ENCODE measurements at places on chromosomes 6 and 20.

DNA sequence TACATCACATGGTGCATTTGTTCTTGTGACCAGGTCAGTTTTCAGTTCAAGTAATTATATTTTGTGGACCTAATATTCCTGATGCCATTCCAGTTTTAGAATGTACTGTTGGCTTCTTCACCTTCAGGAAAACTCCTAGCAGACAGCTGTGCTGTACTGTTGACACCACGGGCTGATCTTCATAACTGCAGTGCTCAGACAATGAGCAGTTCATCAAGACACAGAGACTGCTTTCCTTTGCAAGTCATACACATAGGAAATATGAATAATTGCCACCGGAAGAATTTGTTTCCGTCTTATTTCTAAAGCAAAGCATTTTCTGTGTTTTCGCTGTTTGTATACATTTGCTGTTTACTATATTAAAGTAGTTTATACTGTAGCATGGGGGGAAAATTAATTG, 89.8 kb downstream of the C6orf118 start:
- no peak for DNase-seq

DNA sequence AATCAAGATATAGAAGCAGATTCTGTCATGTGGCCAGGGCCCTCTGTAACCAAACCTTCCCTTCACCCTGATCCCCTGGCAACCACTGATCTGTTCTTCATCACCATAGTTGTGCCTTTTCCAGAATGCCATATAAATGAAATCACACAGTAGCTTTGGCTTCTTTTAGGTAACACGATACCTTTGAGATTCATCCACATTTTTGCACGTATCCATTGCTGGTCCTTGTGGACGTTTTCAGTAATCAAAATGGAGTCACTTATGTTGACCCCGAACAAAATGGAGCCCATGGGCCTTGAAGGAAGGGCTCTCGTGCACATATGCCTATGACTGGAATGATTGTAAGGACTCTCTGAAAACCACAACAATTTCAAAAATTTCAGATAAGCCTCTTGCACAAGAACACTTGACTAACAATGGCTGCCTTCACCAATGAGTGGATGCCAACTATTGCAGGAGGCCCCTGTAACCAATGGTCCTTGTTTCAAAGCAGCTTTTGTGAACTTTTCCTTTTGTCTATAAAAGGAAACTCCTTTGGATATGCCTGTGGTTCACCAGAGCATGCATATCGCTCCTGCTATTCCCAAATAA, 84.3 kb upstream of the RALY start:
- no peak for DNase-seq

DNA sequence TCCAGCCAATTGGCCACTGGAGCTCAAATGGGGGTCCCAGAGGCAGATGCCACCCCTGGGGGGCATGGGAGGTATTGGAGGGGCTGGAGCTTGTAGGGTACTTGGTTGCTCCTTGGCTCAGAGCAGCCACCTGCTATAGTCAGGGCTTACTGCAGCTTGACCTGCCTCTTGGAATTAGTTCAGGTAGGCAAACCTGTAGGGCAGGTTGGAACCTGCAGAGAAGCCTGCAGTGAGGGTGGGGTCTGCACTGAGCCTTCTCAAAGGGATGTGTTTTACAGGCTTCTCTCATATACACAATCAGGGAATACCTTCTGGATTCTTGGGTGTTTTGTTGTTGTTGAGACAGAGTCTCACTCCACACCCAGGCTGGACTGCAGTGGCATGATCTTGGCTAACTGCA, 94.2 kb upstream of the MYL9 start:
- no peak for DNase-seq

DNA sequence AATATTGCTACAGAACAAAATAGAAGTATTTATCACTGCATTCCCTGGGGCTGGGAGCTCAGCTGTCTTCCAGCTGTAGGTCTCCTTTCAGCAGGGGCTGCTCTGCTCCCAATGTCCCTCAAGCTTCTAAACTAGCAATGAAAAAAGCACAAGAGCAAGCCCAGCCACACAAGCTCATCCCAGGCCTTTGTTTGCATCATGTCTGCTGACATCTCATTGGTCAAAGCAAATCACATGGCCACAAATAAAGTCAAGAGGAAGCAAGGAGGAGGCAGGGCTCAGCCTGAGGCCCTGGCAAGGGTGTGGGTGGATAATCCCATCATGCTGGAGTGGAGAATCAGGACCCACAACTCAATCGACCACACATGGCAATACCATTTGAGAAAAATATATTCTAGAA, 2.2 kb upstream of the BFSP1 start:
- DNase-seq: no peak

DNA sequence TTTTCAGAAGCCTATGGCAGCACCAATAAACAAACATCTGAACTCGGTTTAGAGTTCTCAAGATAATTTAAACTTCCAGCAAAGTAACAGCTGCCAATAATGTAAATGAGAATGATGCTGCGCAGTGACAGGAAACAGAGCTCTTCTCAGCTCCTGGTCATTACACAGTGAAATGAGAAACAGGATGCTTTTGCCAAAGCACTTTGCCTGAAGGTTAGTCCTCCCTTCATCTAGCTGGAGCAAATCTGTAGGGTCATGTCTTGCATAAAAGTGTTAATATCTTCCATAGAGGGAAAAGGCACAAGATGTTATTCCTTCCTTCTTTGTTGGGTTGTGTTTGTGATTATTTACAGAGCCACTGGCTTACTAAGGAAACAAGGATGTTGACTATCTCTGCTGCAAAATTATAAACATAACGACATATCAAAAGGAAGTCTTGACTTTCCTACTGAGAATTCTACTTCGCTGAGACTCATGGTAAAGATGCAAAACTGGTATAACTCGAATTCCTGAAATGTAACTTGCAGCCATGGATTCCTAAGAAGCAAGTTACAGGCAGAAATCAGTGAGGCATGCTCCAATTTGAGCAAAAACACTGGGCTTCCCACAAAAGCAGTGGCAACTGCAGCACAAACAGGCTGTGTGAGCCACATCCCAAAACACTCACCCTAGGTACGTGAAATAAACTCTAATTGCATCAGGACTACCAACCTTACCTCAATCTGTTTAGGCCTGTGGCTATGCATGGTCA, 102.5 kb upstream of the BEND6 start:
- no peak for DNase-seq

DNA sequence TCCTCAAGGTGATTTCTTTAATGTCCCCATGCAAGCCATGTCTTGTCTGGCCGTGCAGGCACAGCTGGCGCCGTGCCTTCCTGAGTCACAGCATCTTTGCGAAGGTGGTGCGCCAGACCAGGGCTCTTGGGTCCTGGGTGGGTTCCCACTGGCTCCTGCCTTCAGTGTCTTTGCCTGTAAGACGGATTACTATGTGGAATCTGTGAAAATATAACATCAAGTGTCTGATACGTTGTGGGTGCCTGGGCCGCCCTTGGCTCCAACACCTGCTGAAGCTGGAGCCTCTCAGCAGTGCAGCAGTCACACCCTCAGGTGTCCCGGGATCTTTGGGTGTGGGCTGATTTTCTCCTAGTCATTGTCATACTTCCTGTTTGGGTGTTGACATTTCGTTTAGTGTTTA, 3.2 kb downstream of the OSBPL2 start:
- DNase-seq: no peak

- no peak for DNase-seq
These were observed 230.3 kb downstream of the TFAP2A start for GRCh38 chr6:10184371-10185227.

DNA sequence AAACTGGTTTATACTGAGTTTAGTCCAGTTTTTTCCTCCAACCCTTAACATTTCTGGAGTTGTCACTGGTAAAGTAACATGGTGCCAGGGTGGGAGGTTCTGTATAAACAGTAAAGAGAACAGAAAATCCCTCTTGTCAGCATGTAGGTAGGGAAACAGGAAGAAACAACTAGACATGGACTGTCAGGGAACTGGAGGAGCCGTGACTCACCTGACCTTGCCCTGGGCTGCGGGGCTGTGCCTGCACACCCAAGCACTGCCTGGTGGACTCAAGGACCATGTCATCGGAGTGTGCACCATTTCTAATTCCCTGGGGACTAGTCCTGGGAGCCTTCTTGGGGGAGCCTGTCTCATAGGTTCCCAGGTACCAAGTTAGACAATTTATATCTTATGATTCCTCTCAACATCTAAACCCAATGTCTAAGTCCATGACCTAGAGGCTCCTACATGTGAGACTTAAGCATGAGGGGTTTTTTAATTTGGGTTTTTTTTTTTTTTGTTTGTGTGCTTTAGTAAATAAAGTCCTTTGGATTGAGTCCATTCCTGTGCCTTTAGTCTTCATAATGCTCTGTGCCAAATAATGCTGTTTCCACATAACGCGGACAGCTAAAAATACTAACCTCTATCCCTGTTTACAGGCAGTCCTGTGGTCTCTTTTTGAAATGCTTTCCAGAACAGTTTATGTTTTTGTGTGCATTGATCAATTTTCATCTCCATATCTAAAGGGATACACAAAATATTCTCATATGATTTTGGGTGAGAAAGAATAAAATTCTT, 136.9 kb upstream of the SUPT3H start:
- no peak for DNase-seq

- DNase-seq: no peak
These were observed 63.6 kb downstream of the SLC23A2 start for GRCh38 chr20:4937407-4938319.

DNA sequence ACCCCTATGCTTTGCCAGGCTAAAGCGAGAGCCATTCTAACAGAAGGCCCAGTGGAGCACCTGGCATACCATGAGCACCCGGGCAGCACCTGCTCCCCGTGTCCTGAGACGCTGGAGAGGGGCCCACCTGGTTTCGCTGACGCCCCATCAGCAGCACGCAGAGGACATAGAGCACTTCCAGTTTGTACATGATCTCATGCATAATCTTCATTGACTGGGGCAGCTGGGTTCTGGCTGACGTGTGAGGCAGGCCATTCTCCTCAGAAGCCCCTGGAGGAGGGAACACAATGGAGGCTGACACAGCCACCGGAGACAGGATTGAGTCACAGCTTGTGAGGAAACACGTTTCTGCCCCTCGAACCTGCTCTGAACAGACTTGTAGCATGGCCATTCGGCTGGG, 65.4 kb downstream of the MYH7B start:
- no peak for DNase-seq

DNA sequence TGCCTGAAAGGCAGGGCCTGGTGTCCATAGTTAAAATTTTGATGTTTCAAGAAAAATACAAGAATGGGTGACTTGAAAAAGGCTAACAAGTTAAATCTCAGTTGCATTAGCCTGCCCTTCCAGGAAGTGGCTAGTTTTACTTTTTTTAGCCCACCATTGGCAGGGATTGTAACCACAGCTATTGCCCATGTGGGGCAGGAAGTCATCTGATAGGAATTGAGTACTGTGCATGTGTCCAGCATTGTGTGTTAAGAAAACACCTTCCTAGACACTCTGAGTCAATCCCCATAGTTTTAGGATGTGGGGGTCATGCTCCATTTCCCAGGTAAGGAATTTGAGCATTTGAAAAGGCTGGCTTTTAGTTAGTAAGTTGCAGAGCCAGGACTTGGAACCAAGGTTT, 26.9 kb downstream of the LYRM2 start:
- DNase-seq: no peak

GRCh38 chr6:47836046-47836445, 54.2 kb downstream of the OPN5 start:
- DNase-seq: no peak

- no peak for DNase-seq
These were observed 39.2 kb downstream of the METTL24 start for GRCh38 chr6:110318971-110319370.

DNA sequence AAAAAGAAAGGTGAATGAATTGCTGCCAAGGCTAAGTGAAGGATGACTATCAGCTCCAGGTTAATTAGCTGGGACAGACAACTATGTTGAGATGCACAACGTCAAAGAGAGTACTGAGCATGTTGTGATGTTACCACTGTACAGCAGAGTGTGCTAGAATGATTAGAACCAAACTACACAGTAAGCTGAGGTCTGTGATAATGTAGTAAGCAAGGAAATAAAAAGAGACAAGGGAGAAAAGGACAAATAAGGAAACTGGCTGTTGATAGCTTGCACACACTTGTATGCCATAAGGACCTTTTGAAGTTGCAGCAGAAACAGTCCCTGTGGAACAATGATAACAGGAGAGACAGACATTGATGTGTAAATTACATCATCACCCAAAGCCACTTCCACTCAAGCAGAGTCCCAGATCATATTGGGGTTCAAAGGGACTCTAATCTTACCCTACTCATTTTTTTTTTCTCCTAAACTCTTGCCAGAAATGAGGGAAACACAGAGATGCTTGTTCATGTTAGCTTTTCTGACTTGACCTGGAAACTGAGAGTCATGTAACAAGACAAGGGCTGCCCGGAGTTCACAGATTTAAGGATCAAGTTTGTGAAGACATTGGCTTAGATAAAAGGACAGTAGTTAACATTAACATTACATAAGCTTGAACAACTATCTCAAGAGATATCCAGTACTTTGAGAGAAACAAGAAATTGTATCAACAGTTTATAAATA, 189.9 kb downstream of the CENPW start:
- no peak for DNase-seq

DNA sequence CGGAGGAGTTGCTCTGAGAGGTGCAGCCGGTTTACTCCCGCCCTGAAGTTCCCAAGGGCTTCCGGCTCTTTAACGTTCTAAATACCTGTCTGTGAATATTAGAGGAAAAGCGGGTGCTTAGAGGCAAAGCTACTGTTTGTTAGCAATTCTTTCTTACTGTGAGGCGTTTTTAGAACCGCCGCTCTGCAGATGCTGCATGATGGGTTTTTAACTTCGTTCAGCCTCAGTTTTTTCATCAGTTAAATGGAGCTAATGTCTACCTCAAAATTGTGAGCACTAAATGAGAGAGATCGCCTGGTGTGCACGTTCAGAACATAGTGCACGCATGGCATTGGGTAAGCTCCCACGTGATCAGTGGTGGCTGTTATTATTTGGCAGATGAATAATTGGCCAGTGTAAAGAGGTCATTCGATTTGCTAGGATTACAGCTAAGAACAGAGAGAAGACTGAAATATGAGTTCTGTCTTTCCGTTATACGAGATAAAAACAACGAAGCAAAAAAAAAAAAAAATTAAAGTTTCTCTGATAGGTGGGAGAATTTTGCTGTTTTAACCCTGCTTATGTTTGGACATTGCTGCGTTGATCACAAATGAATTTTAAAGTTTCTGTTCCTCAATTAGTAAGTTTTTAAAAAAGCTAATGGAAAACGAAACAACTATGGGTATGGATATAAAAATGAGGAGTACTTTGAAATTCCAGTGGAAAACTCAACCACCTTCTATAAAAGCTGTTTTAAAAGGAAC, 660 bp upstream of the TFB1M start:
- peak; percentile 61 for DNase-seq

DNA sequence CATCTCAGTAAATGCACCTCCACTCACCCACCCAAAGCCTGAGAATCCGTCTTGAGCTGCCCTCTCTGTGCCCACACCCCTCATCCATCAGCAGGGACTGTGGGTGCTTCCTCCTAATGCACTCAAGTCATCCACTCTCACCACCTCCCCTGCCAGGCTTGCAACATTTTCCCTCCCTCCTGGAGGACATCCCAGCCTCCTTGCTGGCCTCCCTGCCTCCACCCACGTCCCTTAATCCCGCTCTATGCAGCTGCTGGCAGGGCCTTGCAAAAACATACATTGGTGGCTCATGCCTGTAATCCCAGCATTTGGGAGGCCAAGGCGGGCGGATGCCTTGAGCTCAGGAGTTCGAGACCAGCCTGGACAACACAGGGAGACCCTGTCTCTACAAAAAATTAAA, 15.6 kb upstream of the SRC start:
- no peak for DNase-seq

- DNase-seq: no peak
These were observed 1220.0 kb upstream of the GJE1 start for GRCh38 chr6:140912686-140913085.

- DNase-seq: no peak
These were observed 96.4 kb downstream of the RPS12 start for GRCh38 chr6:132910759-132911158.
